Effector memory CD4-positive, alpha-beta T cell (primary cell): ENCODE measurements at places on chromosomes 2 and 18.
A peak's percentile ranks its signal among the peaks of the same experiment; 100 is the strongest.

- no peak for DNase-seq
Observed at GRCh38 chr2:111011218-111011617, 109.5 kb upstream of the BCL2L11 start.

DNA sequence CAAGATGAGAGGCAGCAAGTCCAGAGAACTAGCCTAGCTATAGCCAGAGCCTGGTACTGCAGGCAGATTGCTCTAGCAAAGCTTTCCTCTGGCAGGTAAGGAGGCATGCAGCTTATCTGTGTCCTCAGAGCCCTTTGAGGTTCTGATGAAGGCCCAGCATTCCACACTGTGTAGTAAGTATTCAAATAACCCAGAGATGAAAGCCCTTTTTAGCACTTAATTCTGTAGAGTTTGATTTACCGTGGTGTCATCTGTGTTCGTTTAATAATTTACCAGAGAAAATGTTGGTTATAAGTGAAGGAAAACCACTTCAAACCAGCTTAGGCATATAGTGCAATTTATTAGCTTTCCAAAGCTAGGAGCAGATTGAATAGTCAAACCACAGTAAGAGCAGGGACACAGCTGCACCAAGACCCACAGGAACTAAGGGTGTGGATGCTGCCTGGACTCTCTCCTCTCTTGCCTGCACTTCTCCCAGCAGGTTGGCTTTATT is 226.6 kb downstream of the BABAM2 start:
- no peak for DNase-seq

DNA sequence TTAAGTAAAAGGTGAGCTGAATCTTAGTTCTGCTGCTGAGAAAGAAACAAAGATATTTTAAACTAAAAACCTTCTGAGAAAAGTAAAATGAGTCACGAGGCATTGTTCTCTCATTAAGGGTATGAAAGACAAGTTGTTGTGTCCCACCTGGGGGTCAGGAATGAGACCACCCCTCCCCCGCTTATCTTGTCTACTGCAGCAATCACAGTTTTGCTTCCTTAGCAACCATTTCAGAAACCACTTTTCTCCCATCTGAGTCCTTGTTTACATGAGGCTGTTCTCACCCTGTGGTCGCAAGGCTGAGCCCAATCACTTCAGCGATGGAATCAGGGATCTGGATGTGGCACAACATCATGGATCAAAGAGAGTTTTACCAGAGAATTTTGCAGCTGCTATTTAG is 377.6 kb upstream of the NETO1 start:
- no peak for DNase-seq

GRCh38 chr2:30686000-30686399 is 121.2 kb downstream of the CAPN13 start:
- DNase-seq = no peak

GRCh38 chr2:235844561-235844960 is 323.6 kb downstream of the GBX2 start:
- no peak for DNase-seq

DNA sequence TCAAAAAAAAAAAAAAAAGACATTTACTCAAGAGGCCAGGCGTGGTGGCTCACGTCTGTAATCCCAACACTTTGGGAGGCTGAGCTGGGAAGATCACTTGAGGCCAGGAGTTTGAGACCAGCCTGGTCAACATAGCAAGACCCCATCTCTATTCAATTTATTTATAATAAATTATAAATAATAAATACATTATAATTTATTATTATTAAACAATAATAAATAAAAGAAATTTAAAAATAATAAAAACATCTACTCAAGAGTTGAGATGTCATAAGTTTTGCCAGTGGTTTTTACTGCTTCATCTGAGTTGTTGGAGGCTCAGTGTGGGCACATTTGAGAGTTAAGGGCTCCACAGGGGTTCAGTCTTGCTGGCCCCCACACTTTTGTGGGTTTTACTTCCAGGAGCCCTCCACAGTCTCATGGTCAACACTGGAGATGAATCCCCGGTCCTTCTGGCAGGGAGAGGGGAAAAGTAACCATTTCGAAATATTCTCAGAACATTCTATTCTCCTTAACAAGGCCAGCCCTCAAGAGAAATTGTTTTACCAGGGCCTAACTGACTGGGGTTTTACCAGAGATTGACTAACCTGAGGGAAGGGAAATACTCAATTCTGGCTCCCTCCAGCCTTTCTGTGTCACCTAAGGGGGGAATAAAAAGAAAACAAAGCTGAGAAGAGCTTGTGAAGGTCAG is 51.6 kb upstream of the NCOA1 start:
- DNase-seq = no peak

GRCh38 chr2:1026141-1026540 is 75.5 kb downstream of the SNTG2 start:
- DNase-seq = no peak

GRCh38 chr2:129337076-129337475 is 642.4 kb upstream of the RAB6C start:
- DNase-seq = no peak

DNA sequence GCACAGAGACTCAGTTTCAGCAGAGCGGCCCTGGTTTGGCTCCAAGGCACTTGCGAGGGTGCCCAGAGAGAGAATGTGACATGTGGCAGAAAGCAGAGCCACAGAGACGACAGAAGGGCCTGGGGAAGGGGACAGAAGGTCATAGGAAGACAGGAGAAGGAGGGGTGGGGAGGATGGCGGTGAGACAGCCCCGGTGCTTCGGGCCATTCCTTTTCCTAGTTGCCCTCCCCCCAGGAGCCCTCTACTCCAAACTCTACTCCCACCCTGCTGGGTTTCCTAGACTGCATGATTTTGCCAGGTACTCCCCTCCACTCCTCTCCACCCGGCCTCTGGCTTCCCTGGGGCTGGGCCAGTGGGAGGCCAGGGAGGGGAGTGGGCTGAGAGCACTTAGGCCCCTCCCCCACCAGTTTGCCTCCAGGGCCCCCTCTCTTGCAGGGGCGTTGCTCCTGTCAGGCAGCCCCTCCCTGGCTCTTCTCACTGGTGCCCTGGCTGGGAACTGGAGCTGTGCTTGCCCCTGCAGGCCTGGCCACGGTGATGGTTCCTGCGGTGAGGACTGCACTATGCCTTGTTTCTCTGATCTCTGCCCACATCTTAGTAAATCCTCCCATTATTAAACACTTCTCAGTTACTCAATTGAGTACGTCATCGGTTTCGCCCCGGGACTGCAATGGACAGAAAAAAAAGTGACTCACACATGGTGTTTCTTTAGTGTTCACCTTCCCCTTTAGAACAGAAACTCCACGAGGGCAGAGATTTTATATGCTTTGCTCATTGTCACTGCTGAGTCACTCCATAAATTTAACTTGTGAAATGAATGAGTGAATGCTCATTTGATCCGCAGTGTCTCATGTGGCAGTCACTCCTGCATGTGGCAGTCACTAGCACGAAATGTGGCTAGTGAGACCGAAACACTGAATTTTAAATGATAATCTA is 58.7 kb upstream of the SP3 start:
- DNase-seq = no peak

- no peak for DNase-seq
Observed at GRCh38 chr18:58314284-58314683, 270.3 kb downstream of the NEDD4L start.

DNA sequence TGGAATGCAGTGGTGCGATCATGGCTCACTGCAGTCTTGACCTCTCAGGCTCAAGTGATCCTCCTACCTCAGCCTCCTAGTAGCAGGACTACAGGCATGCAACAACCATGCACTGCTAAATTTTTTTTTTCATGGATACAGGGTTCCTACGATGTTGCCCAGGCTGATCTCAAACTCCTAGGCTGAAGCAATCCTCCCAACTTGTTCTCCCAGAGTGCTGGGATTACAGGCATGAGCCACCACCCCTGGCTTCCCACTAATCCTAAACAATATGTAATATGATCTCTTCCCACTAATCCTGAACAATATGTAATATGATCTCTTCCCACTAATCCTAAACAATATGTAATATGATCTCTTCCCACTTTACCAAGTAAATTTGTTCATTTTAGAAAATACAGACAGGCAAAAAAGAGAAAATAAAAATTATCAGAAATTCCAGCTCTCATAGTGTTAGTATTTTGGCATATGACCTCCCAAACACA is 33.7 kb upstream of the C18orf32 start:
- DNase-seq = no peak

GRCh38 chr2:125553768-125554167 is 1102.2 kb upstream of the GYPC start:
- no peak for DNase-seq

- DNase-seq = peak; percentile 8
Observed at GRCh38 chr2:237858294-237859081, 935 bp upstream of the RAMP1 start.
